ENCODE measurements at places on chromosomes 6 and 20.

DNA sequence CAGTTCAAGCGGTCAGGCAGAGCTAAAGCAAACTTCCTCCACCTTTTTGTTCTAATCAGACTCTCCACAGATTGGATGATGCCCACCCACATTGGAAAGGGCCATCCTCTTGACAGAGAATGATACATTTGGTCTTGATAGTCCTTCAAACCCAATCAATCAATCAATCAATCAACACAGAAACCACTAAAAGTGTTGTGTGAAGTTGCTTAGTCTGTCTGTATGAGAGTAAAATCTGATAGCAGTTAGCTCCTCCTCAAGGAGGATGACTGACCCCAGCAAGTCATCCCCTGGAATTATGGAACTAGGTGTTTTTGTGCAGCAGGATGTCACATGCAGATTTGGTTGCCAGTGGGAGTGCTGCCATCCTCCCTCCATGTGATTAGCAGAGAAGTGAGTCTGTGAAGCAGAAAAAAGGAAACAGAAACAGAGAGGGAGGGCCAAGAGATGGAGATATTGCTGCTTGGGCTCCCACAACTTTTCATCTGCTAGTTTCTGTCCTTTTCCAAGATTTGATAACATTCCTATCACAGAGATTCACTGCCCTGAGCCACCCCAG, 32.0 kb upstream of the SSTR4 start:
- no peak for DNase-seq

DNA sequence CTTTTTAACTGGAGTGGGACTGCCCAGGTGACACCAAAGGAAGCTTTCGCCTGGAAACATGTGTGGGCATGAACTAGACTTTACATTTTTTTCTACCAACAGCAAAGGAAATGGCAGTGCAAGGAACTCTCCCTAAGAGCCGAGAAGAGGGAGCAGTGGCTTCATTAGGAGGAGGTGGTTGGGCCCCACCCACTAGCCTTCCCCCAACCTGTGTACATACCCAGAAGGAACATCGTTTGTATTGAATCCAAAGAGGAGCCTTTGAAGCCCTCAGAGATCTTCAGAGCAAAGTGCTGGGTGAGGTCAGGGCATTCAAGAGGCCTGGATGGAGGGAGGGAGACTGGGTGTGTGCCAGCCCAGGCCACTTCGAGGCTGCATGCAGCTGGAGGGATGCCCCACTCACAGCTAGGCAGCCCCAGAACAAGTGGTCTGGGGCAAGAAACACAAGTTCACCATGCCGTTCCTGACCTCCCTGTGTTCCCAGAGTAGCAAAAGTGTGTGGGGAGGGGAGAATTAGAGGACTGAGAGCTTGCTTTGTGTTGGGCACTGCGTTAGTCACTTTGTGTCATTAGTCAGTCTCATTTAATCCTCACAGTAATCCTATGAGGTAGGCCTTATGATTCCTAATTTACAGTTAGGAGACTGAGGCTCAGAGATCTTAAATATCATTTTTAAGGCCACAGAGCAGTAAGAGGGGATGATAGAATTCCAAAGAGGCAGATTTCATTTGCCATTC, 191.6 kb upstream of the SUPT3H start:
- no peak for DNase-seq

- no peak for DNase-seq
These were observed 36.3 kb upstream of the SULF2 start for GRCh38 chr20:47821481-47822100.

DNA sequence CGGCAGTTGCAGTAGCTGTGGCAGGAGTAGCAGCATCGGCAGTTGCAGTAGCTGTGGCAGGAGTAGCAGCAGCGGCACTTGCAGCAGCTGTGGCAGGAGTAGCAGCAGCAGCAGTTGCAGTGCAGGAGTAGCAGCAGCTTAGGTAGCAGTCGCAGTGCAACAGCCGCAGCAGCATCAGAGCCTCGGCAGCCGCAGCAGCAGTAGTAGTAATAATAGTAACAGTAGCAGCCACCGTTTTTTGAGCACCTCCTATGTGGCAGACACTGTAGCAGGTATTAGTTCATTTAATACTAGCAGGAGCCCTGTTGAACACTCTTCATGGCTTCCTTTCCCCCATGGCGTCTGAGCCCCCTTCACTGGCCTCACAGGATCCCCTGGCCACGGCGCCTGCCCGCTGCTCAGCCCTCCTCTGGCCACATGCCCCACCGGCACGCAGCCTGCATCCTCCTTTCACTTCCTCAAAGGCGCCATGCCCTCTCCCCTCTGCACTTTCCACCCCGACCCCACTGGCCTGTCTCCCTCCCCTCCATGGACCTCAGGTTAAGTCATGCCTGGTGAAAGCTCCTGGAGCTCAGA, 19.1 kb upstream of the IRF4 start:
- DNase-seq = no peak

DNA sequence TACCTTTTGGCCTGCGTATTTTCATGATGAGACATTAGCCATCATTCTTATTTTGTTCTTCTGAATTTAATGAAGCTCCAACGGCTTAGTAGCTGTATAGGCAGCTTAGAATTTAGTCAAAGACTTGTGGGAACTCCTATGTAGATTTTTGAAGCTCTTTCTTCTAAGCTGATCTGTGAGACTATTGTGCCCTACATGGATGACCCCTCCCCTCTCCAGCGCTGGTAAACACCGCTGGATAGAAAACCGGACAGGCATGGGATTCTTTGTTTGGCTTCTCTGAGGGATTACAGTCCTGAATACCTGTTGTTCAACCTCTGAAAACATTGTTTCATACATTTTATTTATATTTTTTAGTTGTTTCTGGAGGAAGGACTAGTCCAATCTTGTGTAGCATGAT, 1353.4 kb downstream of the GRIK2 start:
- no peak for DNase-seq

GRCh38 chr20:18596270-18596669, 8.4 kb downstream of the DTD1 start:
- no peak for DNase-seq

GRCh38 chr6:29945281-29945820, 3.0 kb downstream of the HLA-A start:
- no peak for DNase-seq

DNA sequence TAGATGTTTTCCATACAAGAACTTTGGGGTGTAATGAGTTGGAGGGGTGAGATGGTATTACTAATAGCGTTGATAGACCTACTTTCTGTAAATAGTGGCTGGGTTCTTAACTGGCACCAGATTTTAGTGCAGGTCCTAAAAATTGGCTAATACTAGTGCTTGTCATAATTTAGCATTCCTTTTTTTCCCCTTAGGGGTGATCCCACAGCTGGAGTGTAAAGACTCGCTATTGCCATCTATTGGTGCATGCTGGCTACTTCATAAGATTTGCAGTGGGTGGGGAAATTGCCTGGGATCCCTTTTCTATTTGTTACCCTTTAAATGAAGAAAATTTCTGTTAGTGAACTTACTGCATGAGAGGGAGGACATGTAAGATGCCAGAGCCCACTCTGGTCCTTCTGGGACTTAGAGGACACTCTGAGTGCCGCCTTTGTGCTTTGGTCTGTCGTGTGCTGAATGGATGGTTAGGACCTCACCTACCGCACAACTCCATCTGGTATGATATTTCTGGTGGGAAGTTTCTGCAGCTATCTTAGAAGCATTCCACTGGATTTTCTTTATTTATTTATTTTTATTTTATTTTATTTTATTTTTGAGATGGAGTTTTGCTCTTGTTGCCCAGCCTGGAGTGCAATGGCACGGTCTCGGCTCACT, 195.5 kb downstream of the JARID2 start:
- DNase-seq = no peak

DNA sequence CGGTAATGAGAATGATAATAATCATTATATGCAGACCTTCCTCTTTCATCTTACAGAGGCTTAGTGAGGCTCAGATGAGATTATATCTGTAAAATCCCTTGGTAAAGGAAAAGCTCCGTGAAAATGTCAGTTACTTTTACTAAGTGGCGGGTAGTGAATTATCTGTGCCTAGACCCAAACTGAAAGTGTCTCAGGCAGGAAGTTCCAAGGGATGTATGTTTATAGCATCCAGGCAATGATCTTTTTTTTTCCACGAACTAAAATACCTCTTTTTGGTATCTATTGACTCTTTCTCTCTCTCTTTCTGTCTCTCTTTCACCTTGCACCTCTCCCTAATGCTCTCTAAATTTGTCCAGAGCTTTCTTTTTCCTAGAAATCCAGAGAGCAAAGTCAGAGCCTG, 5.0 kb downstream of the TCF21 start:
- DNase-seq = no peak

- no peak for DNase-seq
These were observed 55.8 kb upstream of the TAGAP start for GRCh38 chr6:159100395-159101182.

- no peak for DNase-seq
These were observed 16.2 kb downstream of the SUN5 start for GRCh38 chr20:32988008-32988407.

GRCh38 chr20:49381558-49382493, 100.6 kb downstream of the KCNB1 start:
- no peak for DNase-seq

GRCh38 chr6:111838749-111839484, 34.3 kb downstream of the FYN start:
- no peak for DNase-seq

DNA sequence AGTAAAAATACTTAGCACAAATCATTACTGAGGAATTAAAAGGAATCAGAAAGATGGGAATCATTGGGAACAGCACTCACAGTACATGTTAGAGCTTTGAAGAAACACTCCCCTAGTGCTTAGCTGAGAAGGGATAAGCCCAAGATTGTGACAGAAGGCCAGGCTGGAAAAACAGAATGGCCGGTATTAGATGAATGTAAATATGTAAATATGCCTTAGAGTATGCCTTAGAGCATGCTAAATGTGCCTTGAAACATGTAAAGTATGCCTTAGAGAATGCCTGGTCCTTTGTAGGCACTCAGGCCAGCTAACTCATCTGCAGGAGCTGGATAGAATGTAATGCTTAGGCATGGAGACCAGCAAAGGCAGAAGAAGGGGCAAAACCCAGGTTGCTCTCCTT, 10.6 kb upstream of the TENT5A start:
- DNase-seq = no peak

DNA sequence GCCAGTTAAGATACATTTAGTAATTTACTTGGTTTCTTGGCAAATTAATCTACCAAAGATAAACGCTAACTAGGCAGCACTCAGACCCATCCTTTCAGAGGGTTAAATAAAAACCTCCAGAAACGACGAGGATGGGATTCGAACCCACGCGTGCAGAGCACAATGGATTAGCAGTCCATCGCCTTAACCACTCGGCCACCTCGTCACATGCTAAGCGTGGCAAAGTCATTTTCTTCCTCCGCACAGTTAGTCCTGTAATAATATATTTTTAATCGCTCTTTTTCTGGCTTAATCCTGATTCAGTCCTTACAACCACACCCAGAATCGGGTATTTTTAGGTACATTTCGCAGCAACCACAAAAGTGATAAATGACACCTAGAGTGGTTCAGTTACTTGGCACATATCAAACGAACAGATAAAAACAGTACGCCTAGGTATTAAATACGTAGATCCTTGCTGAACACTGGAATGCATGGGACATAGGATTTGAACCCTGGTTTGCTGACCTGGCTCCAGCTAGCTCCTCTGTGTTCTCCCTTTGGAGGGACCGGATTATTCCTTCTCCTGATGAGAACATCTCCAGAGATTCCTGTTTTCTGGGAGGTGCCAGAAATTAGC, 71.6 kb downstream of the GPX5 start:
- DNase-seq = no peak

DNA sequence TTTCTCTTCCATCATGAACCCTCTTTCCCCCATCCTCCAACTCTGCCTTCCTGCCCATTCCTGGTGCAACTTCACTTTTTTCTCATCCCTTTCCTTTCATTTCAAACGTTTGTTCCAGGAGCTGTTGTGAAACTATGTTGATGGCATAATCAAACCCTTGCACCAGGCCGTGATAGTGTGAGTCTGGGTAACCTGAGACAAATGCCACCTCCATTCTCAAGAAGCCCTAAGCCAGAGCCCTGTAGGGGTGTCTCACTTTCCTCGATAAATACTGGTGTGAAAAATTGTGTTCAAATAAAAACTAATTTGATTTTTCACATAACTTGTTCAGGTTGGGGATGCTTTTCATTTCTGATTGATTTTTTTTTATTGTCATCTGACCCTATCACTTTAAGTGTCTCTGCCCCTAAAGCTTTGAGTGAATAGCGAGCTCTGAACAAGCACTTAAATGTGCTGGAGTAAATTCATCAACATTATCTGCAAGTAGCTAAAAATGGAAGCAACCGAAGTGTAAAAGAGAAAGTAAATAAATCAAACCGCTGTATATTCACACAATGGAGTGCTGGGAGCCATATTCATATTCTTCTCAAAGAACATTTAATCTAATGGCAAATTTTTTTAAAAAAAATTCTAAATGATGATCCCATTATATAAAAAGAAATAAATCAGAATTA, 303.1 kb upstream of the CDYL start:
- DNase-seq = no peak

DNA sequence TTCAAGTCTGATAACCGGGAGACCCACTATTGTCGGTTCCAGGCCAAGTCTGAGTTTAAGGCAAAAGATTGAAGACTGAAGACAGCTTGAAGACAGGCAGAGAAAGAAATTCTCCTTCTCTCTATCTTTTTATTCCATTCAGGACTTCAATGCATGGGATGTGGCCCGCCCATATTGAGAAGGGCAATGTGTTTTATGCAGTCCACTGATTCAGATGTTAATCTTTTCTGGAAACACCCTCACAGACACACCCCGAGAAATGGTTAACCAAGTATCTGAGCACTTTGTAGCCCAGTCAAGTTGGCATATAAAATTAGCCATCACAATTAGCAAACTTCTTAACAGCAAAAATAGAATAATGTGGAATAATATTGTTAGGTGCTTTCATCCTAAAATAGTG, 75.5 kb upstream of the FABP7 start:
- DNase-seq = no peak

GRCh38 chr6:156080371-156080770, 624.7 kb upstream of the NOX3 start:
- no peak for DNase-seq

DNA sequence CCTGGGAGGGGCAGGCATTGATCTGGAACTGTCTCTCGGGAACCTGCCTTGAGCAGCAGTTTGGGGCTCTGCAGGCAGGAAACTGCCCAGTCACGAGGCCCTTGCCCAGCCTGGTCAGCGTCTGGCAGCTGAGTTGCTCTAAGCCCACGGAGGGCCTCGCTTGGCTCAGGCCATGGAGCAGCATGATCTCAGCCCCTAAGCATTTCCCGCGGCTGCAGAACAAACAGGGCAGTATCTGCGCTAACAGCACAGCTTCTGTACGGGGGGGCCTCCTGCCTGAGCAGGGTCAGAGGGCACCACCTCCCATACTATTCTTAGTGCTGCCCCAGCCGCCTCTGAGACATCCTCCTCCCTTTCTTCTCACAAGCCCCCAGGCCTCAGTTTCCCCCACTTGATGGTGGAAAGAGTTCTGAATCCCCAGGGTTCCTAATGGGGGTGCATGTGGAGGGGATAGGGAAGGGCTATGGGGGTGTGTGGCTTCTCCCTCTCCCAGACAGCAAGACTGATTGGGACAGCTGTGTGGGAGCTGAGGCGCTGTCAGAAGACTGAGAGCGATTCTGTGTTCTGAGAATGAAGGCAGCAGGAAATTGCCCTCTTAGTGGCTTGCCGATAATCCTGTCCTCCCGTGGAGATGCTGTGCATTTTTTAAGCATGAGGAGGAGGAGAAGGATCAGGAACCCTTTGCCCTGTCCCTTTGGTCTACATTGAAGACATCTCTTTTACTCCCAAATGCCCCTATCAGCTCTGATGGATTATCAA, 46.4 kb downstream of the MOCS1 start:
- DNase-seq = no peak

- DNase-seq = no peak
These were observed 636 bp downstream of the ELOVL2 start for GRCh38 chr6:11043378-11043960.
